ENCODE measurements at places on chromosomes 6 and 20.

DNA sequence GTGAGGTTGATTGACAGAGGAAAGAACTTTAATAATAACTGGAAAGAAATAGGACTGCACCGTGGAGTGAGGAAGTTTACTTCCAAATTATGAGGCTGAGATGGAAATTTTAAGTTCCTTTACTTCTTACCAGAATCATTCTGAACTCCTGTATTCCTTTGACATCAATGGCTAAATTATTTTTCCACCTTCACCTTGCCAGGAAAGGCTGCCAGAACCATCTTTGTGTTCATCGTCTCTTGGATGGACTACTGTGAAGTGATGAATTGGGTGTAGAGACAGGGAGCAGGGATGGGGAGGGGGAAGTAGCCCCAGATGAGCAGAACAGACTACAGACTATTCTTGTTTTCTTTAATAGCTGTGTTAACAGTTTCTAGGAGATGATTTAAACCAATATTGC lies 102.1 kb upstream of the CEP162 start:
- no peak for DNase-seq

- no peak for DNase-seq
Observed at GRCh38 chr6:137623293-137623692, 129.1 kb upstream of the OLIG3 start.

DNA sequence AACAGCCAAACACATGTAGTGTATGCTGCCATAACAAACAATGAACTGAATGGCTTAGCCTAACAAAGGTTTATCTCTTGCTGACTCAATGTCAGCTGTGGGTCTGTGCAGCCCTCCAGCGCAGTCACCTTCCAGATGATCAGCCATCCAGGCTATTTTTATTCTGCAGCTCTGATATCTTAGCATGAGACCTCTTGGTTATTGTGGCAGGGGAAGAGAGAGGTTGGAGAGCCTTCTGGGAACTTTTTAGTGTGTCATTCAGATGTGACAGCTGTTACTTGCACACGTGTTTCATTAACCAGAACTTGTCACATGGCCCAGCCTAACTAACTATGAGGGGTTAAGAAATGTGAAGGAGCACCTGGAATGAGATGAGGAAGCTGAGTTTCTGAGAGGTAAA lies 202.5 kb downstream of the DHX35 start:
- DNase-seq: no peak

GRCh38 chr6:98586163-98586562 lies 248.2 kb upstream of the POU3F2 start:
- DNase-seq: no peak

- DNase-seq: no peak
Observed at GRCh38 chr20:60087563-60088105, 129.4 kb downstream of the CDH26 start.

DNA sequence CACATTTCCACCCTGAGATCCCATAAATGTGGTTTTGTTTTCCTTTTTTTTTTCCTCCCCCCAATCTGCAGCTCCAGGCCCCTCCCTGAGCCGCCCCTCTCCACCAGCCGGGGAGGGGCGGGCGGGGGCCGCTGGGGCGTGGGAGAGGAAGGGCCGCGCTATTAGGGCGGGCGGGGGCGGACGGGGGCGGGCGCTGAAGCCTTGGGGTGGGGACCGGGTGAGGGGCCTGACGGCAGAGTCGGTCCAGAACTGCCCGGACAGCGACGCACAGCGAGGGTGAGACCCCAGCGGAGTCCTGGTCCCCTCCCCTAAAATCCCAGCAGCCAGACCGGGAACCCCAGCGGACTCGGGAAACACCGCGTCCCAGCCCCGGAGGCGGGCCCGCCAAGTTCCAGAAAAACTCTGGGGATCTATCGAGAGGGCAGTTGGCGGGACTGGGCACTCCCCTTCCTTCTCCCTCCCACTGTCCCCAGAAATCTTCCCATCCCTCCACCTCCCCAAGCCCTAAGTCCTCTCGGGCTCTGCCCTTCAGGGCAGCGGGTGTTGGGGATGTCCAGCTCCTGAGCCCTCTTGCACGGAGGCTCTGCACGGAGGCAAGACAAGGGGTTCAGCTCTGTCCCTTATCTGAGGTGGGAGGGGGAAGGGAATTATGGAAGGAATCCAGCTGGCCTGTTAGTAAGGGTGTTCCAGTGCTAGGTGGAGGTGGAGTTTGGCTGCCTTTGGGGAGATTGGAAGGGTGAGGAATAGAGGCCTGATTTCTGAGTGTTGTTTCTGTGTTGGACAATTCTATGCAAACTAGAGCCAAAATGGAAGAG lies at the start of gene PRICKLE4:
TSS of gene PRICKLE4 (plus strand) at position 232 of the 815 bp plus-strand sequence. CDS start 2,692 bp downstream, outside the sequence.
- peak; percentile 41 for DNase-seq

DNA sequence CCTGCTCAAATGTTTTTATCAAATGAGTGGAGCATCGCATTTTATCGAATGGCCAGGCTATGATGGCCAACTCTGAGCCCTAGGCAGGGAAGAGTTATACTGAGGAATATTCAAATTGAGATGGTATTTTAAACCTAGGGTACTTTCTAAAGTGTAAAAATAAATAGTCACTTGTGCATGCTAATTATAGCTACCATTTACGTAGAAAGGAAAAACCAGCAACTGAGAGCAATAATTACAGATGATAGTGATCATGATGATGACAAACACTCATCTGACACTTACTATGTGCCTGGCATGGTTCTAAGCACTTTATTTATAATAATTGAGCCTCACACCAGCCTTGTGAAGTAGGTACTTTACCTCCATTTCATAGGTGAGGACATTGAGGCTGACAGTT lies 455.7 kb downstream of the CD83 start:
- DNase-seq: no peak

DNA sequence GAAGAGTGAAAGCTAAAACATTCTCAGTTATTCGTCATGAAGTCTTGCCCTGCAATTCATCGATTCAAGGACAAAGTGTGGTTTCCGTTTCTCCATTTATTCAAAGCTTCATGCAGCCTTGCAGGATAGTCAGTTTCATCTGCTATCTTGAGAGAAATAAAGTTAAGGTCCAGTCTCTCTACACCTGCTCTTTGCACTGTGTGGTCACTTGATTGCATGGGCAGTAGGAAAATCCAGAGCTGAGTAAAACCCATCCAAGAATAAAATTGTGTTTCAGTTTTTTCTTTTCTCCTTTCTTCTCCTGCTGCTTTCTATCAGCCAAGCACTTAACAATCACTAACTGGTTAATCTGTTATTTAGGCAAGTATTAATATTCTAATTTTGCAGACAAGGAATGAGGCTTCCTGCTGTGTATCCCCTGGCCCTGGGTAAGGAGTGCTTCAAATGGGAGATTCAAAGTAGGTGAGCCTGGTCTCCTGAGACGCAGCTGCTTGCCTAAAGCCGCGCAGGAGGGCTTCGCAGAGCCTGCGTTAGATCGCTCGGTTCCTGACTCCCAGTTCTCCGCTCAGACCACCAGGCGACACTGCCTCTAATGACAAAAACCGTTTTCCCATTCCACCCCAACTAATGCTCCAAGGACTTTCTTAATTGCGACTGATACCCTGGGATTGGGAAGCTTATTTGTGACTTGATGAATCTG lies 808.3 kb downstream of the TFAP2A start:
- DNase-seq: no peak

GRCh38 chr20:32834972-32835371 lies 15.2 kb downstream of the MAPRE1 start:
- DNase-seq: no peak

DNA sequence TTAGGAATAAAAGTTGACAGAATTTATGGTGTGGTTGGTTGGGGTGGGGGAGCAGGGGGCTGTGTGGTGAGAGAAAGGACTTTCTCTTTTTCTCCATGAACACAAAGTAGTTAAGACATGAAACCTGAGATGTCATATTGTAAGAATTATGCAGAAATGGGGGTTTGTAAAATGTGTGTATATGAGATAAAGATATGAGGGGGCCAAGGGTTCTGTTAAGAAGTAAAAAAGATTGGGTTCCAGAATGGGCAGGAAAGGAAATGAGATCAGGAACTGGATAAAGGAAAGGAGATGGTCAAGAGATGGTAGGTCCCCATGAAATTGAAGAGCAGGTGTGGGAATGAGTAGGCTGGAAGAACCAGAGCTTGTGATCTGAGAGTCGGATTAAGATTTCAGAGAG lies 9.7 kb downstream of the RNF146 start:
- DNase-seq: no peak

DNA sequence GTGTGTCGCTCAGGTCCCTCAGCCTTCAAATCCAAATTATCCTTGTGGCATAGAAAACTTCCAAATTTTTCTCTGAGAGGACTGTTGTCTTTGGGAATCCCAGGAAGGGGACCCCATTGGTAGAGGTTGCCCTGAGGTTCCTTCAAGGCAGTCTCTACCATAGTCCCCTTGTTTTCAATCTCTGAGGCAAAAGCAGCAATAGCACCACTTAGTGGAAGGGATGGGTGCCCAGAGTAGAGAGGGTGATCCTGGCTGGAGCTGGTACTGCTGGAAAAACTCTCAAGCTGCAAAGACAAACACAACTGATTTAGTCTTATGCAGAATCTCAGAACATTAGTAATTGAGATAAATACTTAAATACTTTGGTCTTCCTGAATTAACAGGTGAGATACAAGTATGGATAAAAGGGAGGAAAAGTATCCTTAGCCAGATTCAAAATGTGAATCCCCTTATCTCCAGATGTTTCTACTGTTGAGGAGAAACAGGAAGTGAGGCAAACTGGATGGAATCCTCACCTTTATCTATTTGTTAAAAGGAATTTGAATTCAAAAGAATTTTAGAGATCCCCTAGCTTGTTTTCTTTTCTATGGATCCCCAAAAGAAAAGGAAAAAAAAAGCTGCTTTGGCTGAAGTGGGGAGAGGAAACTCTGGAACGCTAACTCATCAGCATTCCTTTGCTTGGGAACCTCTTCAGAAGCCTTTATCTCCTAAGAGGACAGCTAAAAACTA lies 13.4 kb downstream of the ZNF318 start:
- no peak for DNase-seq
